Metanephros (tissue), 2 donors: ENCODE measurements at places on chromosomes 1 and 21. TPM values are rescaled to one million over a fixed set of nuclear protein-coding genes. Genes with fewer than 3 reads are reported as not detected.

The MASP2 gene
- not detected for total RNA-seq

The TSPEAR gene
- total RNA-seq = 0.53 TPM

The TFF2 gene
- total RNA-seq = not detected

The NECAP2 gene
- 67.7 TPM for total RNA-seq
